Pulmonary artery endothelial cell (primary cell): ENCODE measurements at places on chromosomes 7 and 10. TPM values are rescaled to one million over a fixed set of nuclear protein-coding genes. Genes with fewer than 3 reads are reported as not detected.

Gene ABCB4
- total RNA-seq = 0.11 TPM in 1 of 2 replicates, not detected in the other

Gene MLXIPL
- not detected in 2 replicates for total RNA-seq

Gene ZNF488
- total RNA-seq = not detected in 2 replicates

Gene POLR2J
- 38.6 and 42.0 TPM in 2 replicates for total RNA-seq

Gene MMP21
- 0.07 TPM in 1 of 2 replicates, not detected in the other for total RNA-seq

Gene AHR
- 68.3 and 73.2 TPM in 2 replicates for total RNA-seq

Gene BLNK
- not detected in 2 replicates for total RNA-seq

Gene TMEM72
- total RNA-seq = not detected in 2 replicates

Gene PNLIPRP3
- total RNA-seq = not detected in 2 replicates

Gene OR2A42
- total RNA-seq = under 0.01 TPM in 1 of 2 replicates, not detected in the other

Gene OPN4
- not detected in 2 replicates for total RNA-seq

Gene NPC1L1
- total RNA-seq = not detected in 2 replicates

Gene NODAL
- not detected in 2 replicates for total RNA-seq

Gene CALN1
- not detected in 2 replicates for total RNA-seq

Gene MSMB
- total RNA-seq = not detected in 2 replicates

Gene PITX3
- 0.07 TPM in 1 of 2 replicates, not detected in the other for total RNA-seq

Gene RBM33
- 21.8 and 25.5 TPM in 2 replicates for total RNA-seq

Gene PTPRN2
- total RNA-seq = 0.53 and 0.88 TPM in 2 replicates

Gene EIF4H
- 538 and 793 TPM in 2 replicates for total RNA-seq

Gene PILRB
- total RNA-seq = 3.4 and 10.8 TPM in 2 replicates

Gene SH2D4B
- total RNA-seq = under 0.01 TPM in 1 of 2 replicates, not detected in the other

Gene DNAAF5
- 19.3 and 24.0 TPM in 2 replicates for total RNA-seq

Gene AGAP3
- 52.1 and 61.4 TPM in 2 replicates for total RNA-seq

Gene UPP1
- total RNA-seq = 38.7 and 54.6 TPM in 2 replicates

Gene CHST3
- 12.9 and 16.7 TPM in 2 replicates for total RNA-seq

Gene ADAM8
- 0.33 and 0.46 TPM in 2 replicates for total RNA-seq

Gene GIMAP7
- total RNA-seq = 48.7 and 72.0 TPM in 2 replicates

Gene ARHGAP19
- total RNA-seq = 12.3 and 18.1 TPM in 2 replicates

Gene AGR3
- not detected in 2 replicates for total RNA-seq

Gene CYP3A5
- total RNA-seq = not detected in 2 replicates

Gene RBM20
- total RNA-seq = 0.13 TPM in 1 of 2 replicates, not detected in the other

Gene MALRD1
- not detected in 2 replicates for total RNA-seq

Gene TBATA
- not detected in 2 replicates for total RNA-seq

Gene PIP
- not detected in 2 replicates for total RNA-seq

Gene CTTNBP2
- not detected in 2 replicates for total RNA-seq

Gene SLC16A9
- total RNA-seq = 0.07 TPM in 1 of 2 replicates, not detected in the other

Gene TRIM4
- 14.0 and 17.4 TPM in 2 replicates for total RNA-seq

Gene MCM10
- 11.5 and 23.9 TPM in 2 replicates for total RNA-seq

Gene SFRP5
- total RNA-seq = not detected in 2 replicates

Gene FAM131B
- 1.2 and 1.5 TPM in 2 replicates for total RNA-seq

Gene MICU1
- total RNA-seq = 29.6 and 40.1 TPM in 2 replicates

Gene CAMK2B
- 1.7 and 2.7 TPM in 2 replicates for total RNA-seq

Gene GHRHR
- not detected in 2 replicates for total RNA-seq

Gene PPP1R17
- total RNA-seq = not detected in 2 replicates

Gene CDK13
- total RNA-seq = 45.8 and 60.8 TPM in 2 replicates

Gene NKX1-2
- not detected in 2 replicates for total RNA-seq

Gene MDH2
- 36.2 and 51.6 TPM in 2 replicates for total RNA-seq

Gene MOSPD3
- total RNA-seq = 4.3 and 4.6 TPM in 2 replicates

Gene LIPJ
- 0.21 TPM in 1 of 2 replicates, not detected in the other for total RNA-seq

Gene AKR1C8
- not detected in 2 replicates for total RNA-seq

Gene SPDYE5
- total RNA-seq = not detected in 2 replicates

Gene GPR22
- total RNA-seq = 0.04 and 0.07 TPM in 2 replicates

Gene ADAP1
- 0.79 and 1.8 TPM in 2 replicates for total RNA-seq

Gene SSMEM1
- not detected in 2 replicates for total RNA-seq
